Astrocyte (in vitro differentiated cells and primary cell): ENCODE measurements at places on chromosomes 16 and 17.

DNA sequence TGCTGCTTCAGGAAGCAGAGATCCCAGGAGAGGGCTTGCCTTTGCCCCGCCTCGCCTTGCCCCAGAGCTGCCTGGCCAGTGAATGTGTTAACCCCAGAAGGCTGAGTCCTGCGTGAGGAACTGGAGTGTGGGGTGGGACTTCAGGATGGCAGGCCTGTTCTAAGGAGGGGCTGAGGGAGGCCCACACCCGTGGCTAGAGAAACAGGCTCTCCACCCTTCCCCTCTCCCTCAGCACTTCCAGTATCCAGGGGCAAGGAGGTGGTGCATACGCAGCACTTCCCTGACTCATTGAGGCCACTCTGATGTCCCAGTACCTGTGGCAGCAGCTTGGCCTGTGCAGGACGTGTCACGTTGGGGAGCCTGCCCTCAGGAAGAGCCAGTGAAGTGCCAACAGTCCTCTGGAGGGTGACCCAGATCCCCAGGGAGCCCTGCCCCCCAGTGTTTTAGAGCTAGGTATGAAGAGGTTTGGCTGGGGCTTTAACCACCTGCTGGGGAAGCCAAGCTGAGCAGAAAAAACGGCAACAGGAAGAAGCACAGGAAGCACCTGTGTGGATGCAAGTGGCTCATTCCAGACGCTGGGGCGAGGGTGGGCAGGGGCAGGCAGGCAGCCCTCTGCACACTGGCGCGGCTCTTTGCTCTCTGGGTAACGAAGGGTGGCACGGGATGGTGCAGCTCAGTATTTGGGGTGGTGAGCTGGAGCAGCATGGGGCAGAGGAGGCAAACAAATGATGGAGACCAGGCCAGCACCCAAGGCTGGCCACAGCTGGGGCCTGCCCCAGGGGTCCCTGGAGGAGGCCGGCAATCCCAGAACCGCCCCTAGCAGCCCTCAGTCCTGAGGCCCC, 14.7 kb upstream of the CTCF start:
- DNase-seq = no peak

DNA sequence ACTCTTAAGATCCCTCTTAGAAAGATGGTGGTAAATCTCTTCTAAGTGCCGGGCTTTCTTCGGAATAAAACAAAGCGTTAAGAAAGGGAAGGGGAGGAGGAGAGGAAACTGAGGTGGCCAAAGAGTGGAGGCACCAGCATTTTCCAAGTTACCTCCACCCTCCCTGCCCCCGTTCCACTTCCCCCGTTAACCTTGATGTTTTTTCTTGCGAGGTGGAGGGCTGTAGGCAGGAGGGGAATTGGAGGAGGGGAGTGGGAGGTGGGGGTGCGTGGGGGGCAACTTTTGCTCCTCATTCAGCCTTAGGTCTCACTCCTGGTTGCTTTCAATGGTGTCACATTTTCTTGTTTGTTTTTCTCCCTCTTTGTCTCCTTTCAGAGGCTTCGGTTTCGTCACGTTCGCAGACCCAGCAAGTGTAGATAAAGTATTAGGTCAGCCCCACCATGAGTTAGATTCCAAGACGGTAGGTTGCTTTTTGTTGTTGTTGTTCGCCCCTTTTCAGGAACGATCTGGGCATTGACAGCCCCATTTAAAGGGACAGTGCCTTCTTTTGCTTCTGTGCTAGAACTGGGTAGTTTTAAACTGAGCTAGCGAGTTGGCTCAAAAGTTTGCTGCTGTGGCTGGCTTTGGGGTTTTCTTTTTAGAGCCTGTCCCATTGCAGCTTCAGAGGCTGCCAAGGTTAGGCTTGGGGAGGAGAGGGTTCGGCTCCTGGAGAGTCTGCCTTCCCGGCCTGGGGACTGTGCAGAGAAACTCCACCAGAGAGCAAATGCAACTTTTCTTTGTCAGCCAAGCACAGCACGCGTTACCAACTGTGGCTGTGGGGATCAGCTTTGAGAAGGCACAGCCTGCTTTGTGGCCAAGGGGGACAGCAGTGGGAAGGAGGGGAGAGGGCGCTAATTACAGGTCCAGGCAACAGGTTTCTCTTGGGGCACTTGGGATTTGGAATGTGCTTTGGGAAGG, 1.9 kb downstream of the MSI2 start:
- DNase-seq = no peak

DNA sequence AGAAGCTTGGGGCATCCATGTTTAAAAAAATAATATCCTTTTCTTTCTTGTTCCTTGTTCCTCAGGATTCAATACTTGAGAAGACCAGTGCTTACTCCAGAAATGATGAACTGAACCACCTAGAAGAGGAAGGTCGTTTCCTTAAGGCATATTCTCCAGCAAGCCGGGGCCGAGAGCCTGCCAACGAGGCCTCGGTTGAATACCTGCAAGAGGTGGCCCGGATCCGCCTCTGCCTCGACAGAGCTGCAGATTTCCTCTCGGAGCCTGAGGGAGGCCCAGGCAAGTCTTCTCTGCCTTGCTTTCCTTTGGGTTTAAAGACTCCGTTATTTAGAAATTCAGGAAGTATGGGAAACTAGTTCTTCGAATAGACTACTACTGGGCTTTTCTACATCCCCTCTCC, 42.5 kb upstream of the ENDOV start:
- DNase-seq = no peak

- DNase-seq = no peak
Measured at GRCh38 chr16:21973945-21974344, 20.8 kb downstream of the UQCRC2 start.

GRCh38 chr16:69150146-69150865, 17.9 kb downstream of the UTP4 start:
- peak; percentile 45 for DNase-seq

DNA sequence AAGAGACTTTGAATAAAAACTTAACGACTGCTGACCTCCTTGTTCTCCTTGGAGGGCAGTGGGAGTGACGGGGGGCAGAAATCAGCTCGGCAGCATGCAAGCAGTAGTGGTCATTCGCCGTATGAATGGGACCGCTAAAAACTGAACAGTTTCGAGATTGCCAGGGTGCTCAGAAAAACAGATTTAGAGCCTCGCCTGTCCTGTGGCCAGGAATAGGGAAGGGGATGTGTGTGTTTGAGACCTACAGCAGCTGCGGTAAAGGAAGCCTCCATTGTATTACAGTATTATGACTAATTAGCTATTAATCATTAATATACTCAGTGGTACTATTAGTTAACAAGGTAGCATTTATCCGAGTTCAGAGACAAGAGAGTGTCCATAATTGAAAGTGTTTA, 670 bp upstream of the ZNF652 start:
- no peak for DNase-seq

- DNase-seq = peak; percentile 63
Measured at GRCh38 chr17:75707079-75707571, 14.1 kb upstream of the ITGB4 start.

GRCh38 chr17:63425483-63425882, 20.6 kb downstream of the CYB561 start:
- peak; percentile 46 for DNase-seq

DNA sequence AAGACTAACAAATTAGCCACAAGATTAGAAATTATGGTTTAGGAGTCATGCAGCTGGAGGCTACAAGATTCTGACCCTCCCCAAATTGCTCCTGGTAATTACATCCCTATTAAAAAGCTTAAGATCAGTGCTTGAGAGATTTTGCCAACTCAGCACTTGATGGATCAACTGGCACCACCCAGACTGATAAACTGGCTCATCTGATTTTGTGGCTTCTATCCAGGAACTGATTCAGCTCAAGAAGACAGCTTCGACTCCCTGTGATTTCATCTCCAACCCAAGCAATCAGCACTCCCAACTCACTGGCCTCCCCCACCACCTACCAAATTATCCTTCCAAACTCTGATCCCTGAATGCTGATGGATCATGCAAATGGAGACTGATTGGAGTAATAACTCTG, 94.8 kb downstream of the TNFRSF13B start:
- no peak for DNase-seq

DNA sequence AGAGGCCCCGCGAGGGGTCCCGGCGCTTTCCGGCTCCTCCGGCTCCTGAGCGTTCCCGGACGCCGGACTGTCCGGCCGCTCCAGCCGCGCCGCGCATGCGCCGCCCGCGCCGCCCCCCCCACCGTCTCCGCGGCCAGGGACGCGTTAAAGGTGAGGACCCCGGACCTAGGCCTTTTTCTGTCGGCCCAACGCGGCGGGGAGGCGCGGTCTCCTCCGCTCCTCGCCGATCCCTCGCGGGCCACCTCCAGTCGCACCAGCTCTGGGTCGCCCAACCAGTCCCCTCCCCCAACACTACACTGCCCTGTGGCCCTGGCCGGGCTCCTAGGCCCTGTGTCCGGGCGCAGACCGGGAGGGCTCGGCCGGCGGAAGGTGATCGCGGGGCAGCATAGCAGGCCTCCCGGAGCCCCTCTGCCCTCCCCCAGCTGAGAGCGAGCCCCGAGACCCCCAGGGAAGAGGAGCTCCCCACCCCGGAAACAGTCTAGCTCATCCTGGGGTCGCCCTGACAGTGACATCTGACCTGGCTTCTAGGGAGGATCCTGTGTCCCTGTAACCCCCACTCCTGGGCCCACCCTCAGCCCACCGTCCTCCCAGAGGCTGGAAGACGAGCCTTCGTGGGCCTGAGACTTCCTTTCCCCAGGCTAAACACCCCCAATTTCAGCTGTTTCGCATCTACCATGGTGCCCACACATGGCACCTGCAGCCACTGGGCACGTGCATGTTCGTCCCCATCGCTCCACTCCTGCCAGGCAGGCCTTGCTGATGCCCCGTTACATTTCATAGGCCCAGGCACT, 14.7 kb upstream of the BCAR1 start:
- no peak for DNase-seq

GRCh38 chr16:89864527-89864820, 8.9 kb upstream of the TCF25 start:
- DNase-seq = peak; percentile 38
